ENCODE measurements at places on chromosomes 13 and 19.

GRCh38 chr13:112747256-112747655, 57.4 kb downstream of the ATP11A start:
- no peak for DNase-seq

GRCh38 chr19:39524495-39524894, 8.2 kb downstream of the EID2B start:
- no peak for DNase-seq

- DNase-seq = no peak
These were observed 185.8 kb upstream of the TSHZ3 start for GRCh38 chr19:31534786-31535657.

DNA sequence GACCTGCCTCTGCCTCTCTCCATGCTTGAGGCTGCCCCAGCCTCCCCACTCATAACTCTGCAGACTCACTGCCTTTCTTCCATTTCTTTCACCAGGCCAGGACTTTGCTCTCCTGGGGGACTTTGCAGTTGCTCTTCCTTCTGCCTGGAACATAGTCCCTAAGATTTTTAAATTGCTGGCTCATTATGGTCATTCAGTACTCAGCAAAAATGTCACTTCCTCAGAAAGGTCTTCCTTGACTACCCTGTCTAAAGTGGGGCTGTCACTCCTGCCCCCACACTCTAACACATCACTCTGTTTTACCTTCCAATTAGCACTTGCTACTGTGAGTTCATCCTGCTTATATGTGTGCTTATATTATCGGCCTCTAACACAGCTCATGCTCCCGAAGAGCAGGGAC, 618.2 kb downstream of the UQCRFS1 start:
- DNase-seq = no peak

GRCh38 chr13:54232700-54233099, 1204.1 kb downstream of the OLFM4 start:
- DNase-seq = no peak

- peak; percentile 60 for DNase-seq
These were observed 2.1 kb upstream of the CIRBP start for GRCh38 chr19:1266916-1267476.

- DNase-seq = peak; percentile 76
These were observed 61.4 kb downstream of the RFX2 start for GRCh38 chr19:6048793-6049405.

DNA sequence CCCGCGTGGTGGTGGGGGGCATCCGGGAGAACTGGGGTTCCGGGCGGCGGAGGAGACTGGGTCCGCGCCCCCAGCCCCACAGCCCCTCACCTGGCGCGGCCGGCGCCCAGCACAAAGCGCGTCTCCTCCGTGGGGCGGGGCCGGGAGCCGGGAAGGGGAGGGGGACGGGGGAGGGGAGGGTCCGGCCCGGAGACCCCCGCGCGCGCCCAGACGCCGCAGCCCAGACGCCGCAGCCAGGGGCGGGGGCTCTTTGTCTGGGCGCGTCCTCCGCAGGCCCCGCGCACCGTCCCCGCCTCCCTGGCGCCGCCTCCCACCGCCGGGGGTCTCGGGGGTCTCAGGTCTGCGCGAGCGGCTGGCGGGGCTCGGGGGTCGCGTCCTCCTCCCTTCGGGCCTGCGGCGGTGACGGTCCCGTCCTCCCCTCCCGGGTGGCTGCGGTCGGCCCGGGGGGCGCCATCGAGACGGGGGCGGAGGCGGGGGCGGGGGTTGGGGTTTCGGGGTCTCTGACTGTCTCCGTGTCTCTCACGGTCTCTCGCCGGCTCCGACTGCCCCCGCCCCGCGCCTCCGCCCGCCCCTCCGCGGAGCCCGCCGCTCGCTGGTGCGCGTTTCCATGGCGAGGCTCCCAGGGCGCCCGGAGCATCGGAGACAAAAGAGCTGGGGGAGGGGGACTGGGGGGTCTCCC, at the start of gene PLPPR3:
Gene PLPPR3, minus strand, starts transcription at position 131 of the 679 bp plus-strand sequence. CDS start 396 bp downstream, outside the sequence.
- no peak for DNase-seq
